ENCODE measurements at places on chromosomes 11 and 22. TPM values are rescaled to one million over a fixed set of nuclear protein-coding genes. Genes with fewer than 3 reads are reported as not detected.

The APOBEC3H gene
- total RNA-seq, result 1.6 TPM

The UCP2 gene
- 57.7 TPM for total RNA-seq

The PRR14L gene
- total RNA-seq, result 22.1 TPM

The CCDC87 gene
- 0.68 TPM for total RNA-seq

The CCDC116 gene
- total RNA-seq, result not detected

The RPS6KA4 gene
- total RNA-seq, result 50.0 TPM

The DNAJB7 gene
- not detected for total RNA-seq

The OR52N5 gene
- total RNA-seq, result not detected

The ZNF202 gene
- total RNA-seq, result 3.9 TPM

The SCN4B gene
- 2.4 TPM for total RNA-seq

The OR4A15 gene
- total RNA-seq, result not detected

The MUC15 gene
- total RNA-seq, result 0.54 TPM

The KRTAP5-2 gene
- not detected for total RNA-seq

All from thoracic aorta (tissue), 2 donors.